ENCODE measurements at places on chromosomes 3 and 15.

DNA sequence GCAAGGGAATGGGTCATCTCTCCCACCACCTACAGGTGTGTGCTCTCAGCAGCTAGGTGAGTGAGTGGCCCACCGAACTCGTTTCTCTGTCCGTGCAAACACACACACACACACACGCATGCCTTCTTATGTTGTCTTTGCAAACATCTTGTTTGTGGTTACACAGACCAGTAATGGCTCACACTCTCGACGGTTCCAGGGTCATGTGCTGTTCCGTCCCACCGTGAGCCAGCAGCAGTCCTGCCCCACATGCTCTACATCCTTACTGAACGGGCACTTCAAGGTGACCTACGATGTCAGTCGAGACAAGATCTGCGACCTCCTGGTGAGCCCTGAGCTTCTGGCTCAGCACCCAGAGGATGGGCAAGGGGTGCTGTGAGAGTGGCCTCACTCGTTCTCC is 4.3 kb downstream of the ITIH1 start:
- no peak for DNase-seq

DNA sequence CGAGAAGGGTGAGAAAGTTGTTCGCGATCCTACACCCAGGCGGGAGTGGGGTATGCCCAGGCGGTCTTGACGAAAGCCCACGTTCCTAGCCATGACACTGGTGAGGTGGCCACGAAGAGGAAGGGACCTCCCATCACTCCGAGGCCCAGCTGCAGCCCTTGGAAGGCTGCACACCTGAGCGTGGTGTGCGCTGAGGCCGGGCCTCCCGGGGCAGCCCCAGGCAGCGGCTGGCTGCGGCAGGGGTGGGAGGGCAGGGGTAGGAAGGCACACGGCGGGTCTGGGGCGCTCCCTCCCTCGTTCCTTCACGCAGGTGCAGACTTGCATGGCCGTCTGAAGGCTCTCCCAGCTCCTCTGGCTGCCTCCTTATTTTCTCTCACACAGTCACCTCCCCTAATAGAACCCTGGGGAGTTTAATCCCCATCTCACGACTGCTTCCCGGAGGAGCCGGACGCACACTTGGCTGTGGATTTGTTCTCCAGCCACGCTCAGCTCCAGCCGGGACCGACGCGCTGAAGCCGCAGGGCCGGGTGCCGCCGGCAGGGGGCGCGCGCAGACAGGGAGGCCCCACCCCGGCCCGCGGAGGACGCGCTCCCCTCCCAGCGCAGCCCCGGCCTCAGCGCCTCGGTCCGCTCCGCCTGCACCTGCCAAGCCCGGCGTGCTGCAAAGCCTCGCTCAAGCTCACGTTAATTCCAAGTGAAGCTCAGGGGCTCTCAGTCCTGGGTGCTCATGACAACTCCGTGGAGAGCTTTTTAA is 37.8 kb upstream of the MUC4 start:
- DNase-seq, result no peak

- no peak for DNase-seq
Measured at GRCh38 chr3:179355996-179356395, 8.5 kb downstream of the MFN1 start.

- no peak for DNase-seq
Measured at GRCh38 chr15:83918011-83918410, 264.1 kb downstream of the ADAMTSL3 start.

GRCh38 chr3:8239718-8240695 is 261.6 kb upstream of the LMCD1 start:
- no peak for DNase-seq

Measured in cortex of kidney (tissue), 1 donor.